Fibroblast of lung (primary cell): ENCODE measurements at places on chromosomes 2 and 18. TPM values are rescaled to one million over a fixed set of nuclear protein-coding genes. Genes with fewer than 3 reads are reported as not detected.

The ACADL gene
- 0.50 and 0.51 TPM in 2 replicates for total RNA-seq

The CPO gene
- under 0.01 TPM in 1 of 2 replicates, not detected in the other for total RNA-seq

The EVX2 gene
- not detected in 2 replicates for total RNA-seq

The RBM44 gene
- total RNA-seq: 0.17 and 0.26 TPM in 2 replicates

- no peak overlapping the region for H3K4me3 ChIP-seq
- peak overlapping the region; percentile 43 for H3K27ac ChIP-seq
- H3K27me3 ChIP-seq: no peaks in the 10 kb centered on the region
- peak; percentile 94 for DNase-seq
These were observed 3.3 kb upstream of the ACTR3 start for GRCh38 chr2:113886479-113887008.

DNA sequence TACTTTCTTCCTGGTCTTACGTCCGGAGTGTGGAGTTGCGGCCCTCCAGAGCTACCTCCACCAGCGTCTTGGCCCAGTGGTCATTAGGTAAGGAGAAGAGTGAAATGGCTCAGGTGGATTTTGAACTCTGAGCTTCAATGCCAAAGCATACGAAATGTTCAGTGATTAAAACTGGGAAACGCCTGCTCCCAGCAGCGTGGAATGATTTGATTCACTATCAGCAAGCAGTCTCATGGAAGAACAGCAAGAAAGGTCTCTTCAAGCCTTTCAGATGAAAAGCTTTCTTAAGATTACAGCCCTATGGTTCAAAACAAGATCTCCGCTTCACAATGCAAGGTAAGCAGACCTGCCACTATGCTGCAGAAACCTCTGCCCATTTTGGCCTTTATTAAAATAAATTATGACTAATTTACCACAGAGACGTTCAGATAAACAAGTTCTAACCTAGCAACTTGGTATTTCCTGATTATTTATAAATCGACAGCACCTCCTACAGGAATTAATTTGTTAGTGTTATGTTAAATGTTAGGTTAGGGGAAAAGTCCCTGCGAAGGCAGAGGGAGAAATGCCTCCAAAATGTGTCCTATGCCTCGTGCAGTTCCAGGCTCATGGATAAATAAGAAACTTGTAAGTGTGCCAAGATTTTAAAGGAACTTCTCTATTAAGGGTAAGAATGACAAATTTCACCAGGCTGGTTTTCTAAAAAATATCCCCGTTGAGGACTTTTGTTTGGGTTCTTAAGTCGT, 10.1 kb downstream of the SP9 start:
- peaks cover 44% of the 10 kb centered on the region for H3K27me3 ChIP-seq
- H3K36me3 ChIP-seq: no peaks in the 10 kb centered on the region
- H3K27ac ChIP-seq: no peak overlapping the region
- H3K4me1 ChIP-seq: no peaks in the 10 kb centered on the region
- peak; percentile 63 for DNase-seq
- H3K4me3 ChIP-seq: no peak overlapping the region

DNA sequence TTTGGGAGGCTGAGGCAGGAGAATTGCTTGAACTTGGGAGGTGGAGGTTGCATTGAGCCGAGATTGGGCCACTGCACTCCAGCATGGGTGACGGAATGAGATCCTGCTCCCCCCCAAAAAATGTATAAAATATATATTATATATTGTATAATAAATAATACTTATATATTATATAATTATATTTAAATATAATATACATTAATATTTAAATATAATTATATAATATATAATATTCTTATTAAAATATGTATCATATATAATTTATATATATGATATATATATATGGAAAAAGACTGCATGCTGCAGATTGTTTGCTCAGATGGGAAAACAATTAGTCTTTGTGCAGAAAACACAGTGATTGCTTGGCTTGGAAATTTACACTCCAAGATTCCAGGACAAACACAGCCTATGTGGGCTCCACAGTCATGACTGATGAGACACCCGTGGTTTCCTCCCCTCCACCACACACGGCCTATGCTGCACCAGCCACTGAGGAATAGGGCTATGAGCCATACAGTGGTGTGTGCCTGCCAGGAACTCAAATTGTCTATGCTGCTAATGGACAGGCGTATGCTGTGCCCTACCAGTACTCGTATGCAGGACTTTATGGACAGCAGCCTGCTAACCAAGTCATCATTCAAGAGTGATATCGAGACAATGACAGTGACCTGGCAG, 30.0 kb downstream of the PMAIP1 start:
- H3K27me3 ChIP-seq: peaks cover 7% of the 10 kb centered on the region
- H3K4me3 ChIP-seq: no peak overlapping the region
- no peak overlapping the region for H3K27ac ChIP-seq
- H3K36me3 ChIP-seq: no peaks in the 10 kb centered on the region
- no peaks in the 10 kb centered on the region for H3K4me1 ChIP-seq

DNA sequence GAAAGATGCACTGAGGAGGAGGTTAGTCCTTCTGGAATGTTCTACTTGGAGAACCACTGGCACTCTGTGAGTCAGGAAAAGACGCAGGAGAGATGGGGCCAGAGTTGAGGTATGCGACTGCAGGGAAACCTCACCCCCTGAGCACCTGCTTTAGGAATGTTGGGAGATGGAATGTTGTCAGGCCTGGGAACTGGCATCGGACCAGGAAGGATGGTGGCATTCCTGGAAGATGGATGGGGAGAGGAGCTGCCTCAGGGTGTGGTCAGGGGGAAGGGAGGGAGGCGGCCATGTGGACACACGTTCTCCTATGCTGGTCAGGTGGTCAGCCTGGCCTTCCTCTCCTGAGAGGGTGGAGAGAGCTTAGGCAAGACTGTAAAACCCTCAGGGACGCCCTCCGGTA, 146.3 kb downstream of the CELF4 start:
- H3K36me3 ChIP-seq: no peaks in the 10 kb centered on the region
- no peaks in the 10 kb centered on the region for H3K4me1 ChIP-seq
- H3K27ac ChIP-seq: no peak overlapping the region
- H3K27me3 ChIP-seq: peaks cover 3% of the 10 kb centered on the region
- no peak for DNase-seq
